NCI-H2081 treated with DMSO at 0.1 percent for 48 hours (cell line): ENCODE measurements at places on chromosomes 4 and X.

GRCh38 chrX:71148278-71148663 lies 3.6 kb downstream of the NLGN3 start:
- DNase-seq, result no peak

DNA sequence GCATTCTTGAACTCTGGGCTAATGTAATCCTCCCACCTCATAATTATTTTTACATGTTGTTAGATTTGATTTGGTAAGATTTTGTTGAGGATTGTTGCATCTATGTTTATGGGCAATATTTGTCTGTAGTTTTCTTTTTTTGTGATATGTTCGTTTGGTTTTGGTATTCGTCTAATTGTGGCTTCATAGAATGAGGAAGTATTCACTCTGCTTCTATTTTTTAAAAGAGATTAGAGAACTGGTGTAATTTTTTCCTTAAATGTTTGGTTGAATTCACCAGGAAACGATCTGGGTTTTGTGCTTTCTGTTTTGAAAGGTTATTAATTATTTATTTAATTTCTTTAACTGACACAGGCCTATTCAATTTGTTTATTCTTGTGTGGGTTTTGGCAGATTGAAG lies 161.2 kb upstream of the NUDT6 start:
- DNase-seq, result no peak

GRCh38 chr4:186058253-186058979 lies 10.5 kb upstream of the TLR3 start:
- no peak for DNase-seq

DNA sequence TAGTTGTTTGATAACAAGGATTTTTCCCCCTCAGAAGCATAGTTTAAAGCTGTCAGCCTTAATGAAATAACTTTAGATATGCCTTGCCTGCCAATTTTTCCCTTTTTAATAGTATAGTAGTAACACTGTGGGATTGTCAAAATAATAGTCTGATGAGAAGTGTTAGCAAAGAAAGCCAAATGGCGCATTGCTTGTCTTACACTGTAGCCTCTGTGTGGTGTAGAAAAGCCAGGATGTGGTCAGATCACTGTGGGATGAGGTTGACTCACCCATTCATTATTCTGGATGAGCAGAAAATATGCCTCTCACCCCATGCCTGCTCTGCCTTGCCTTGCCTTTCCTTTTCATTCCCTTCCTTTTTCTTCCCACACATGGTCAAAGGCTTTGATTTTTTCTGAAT lies 257.8 kb upstream of the NRK start:
- DNase-seq, result no peak

GRCh38 chrX:103758555-103758954 lies 18.1 kb upstream of the PLP1 start:
- DNase-seq, result no peak

DNA sequence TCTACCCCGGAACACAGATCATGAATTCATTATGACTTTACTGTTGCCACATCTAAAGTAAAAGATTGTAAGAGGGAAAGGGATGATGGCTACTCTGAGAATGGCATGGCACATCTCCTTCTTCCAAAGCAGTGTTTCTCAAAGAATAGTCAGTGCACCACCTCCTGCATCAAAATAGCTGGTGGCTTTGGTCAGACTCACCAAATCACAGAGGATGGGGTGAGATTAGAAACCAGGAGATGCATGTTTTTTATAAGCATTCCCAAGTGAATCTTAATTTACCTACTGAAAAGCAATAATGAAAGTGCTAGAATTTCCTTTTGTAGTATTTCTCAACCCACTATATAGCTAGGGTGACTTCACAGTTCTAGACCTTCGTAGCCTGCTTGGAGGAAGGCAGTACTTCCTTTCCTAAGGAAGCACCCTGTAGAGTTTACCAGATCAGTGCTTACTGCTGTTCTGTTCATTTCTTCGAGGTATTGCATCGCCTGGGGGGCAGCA lies 340.8 kb upstream of the KLF3 start:
- no peak for DNase-seq

- no peak for DNase-seq
Measured at GRCh38 chr4:111847296-111848008, 297.8 kb upstream of the FAM241A start.

- DNase-seq, result no peak
Measured at GRCh38 chr4:159191989-159192388, 89.1 kb downstream of the RAPGEF2 start.

- no peak for DNase-seq
Measured at GRCh38 chr4:96383349-96383748, 543.5 kb downstream of the PDHA2 start.

DNA sequence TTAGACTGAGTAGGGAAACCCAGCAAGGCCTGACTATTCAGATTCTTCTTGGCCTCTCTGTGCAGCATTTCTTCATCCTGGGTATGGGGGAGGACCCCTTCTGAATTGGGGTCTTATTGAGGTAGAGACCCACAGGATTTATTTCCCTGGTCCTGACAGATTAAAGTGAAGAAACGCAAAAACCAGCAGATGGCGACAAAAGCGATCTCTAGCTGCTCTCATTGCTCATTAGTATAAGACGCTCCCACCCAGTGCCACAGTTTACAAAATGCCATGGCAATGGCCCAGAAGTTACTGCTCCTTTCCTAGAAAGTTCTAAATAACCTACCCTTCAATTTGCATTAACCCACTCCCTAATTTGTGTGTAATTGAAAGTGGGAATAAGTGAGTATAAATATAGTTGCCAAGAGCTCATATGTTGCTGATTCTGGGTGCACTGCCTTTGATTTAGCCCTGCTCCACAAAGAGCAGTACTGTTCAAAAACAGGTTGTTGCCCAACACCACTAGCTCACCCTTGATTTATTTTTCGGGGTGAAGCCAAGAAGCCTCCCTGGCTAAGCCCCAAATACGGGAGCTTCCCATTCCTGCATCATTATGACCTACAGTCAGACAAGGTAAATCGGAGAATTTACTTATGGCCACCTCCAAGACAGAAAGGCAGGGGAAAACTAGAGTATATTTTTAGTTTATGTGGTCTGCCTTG lies 3.7 kb upstream of the BEX4 start:
- peak; percentile 34 for DNase-seq

DNA sequence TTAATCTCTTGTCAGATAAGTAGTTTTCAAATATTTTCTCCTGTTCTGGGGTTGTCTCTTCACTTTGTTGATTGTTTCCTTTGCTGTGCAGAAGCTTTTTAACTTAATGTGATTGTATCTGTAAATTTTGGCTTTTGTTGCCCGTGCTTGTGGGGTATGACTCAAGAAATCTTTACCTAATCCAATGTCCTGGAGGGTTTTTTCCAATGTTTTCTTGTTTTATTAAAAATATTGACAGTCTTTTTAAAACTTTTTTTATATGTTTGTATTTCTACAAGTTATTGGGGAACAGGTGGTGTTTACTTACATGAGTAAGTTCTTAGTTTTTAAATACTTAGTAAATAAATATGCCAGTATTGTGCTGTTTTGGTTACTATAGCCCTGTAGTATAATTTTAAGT lies 44.9 kb downstream of the RTL3 start:
- DNase-seq, result no peak

DNA sequence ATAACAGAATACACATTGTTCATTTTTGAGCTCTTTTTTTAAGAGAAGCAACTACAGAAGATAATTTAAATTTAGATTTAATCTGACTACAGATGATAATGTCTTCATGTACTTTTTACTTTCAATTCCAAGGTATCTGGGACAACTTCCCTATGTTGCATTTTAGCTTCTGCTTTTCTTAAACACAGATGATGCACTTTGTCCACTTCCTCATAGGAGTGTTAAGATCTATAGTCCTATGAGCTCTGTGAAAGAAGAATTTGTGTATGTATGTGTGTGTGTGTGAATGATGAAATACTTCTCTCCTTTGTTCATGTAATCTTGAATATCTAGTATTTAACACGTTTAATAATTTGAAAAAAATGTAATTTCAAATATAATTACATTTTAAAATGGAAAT lies 5.3 kb upstream of the FHIP1A start:
- DNase-seq, result no peak

DNA sequence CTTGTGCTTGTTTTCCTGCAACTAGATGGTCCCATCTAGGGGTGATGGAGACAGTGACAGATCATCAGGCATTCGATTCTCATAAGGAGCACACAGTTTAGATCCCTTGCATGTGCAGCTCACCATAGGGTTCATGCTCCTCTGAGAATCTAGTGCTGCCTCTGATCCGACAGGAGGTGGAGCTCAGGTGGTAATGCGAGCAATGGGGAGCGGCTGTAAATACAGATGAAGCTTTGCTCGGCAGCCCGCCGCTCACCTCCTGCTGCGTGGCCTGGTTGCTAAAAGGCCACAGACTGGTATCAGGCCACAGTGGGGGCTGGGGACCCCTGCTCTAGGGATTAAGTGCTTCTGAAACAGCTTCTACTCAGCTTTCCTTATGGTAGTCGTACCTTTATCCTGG lies 28.5 kb upstream of the CCDC110 start:
- no peak for DNase-seq

GRCh38 chr4:8083086-8083825 lies 75.4 kb downstream of the ABLIM2 start:
- no peak for DNase-seq

GRCh38 chr4:182699795-182700194 lies 217.4 kb downstream of the DCTD start:
- DNase-seq, result no peak

- DNase-seq, result no peak
Measured at GRCh38 chrX:109679820-109680219, 53.2 kb downstream of the ACSL4 start.

DNA sequence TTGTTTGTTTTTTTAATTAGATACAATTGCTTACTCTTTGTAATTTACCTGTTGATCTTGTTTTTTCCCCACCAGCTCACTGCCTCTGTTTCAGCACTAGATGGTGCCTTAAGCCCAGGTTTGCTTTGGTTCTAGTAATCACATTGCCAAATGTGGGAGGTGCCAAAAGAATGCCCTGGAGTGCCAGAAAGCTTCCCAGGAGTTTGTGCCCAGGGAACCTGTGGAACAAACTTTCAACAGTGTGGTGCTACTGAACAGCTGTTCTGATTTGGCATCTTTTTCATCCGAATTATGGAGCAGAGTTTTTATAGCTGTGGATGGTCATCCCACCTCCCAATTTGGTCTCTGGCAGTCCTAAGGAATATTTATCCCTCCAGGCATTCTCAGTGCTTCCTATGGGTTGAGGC lies 1000.7 kb downstream of the STIM2 start:
- DNase-seq, result peak; percentile 67

DNA sequence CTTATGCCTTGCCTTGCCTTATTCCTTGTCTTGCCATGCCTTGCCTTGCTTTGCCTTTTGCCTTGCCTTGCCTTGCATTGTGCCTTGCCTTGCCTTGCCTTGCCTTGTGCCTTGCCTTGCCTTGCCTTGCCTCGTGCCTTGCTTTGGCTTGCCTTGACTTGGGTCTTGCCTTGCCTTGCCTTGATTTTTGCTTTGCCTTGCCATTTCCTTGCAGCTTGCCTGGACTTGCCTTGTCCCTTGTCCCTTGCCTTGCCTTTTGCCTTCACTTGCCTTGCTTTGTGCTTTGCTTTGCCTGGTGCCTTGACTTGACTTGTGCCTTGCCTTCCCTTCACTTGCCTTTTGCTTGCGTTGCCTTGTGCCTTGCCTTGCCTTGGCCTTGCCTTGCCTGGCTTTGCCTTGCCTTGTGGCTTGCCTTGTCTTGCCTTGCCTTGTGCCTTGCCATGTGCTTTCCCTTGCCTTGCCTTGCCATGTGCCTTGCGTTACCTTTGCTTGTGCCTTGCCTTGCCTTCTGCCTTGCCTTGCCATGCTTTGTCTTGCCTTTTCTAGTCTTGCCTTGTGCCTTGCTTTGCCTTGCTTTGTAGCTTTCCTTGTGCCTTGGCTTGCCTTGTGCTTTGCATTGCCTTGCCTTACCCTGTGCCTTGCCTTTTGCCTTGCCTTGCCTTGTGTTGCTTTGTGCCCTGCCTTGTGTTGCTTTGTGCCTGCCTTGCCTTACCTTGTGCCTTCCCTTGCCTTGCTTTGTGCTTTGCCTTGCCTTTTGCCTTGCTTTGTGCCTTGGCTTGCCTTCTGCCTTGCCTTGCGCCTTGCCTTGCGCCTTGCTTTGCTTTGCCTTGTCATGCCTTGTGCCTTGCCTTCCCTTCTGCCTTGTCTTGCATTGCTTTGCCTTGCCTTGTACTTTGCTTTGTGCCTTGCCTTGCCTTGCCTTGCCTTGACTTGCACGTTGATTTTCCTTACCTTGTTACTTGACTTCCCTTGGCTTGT lies 92.8 kb downstream of the TAB3 start:
- no peak for DNase-seq

GRCh38 chr4:139278485-139278884 lies 1.5 kb downstream of the MGARP start:
- DNase-seq, result no peak

DNA sequence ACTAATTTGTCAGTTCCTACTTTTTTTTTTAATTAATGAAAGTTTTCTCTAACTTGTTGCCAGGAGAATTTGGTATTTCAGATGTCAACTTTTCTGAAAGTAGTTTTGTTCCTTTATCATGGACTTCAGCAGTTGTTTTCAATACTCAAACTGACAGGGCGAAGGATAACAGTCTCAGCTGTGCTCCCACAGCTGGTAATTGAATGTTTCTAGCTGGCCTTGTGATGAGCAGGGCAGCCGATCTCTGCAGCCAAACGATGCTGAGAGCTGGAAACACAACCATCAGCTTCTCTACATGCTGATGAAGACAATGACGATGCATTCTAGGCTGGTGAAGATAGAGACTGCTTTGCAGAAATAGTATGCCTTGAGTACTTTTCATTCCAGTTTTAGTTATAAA lies 130.0 kb upstream of the MAP9 start:
- DNase-seq, result no peak

GRCh38 chrX:119570351-119570835 lies 4.0 kb upstream of the UBE2A start:
- DNase-seq, result no peak

DNA sequence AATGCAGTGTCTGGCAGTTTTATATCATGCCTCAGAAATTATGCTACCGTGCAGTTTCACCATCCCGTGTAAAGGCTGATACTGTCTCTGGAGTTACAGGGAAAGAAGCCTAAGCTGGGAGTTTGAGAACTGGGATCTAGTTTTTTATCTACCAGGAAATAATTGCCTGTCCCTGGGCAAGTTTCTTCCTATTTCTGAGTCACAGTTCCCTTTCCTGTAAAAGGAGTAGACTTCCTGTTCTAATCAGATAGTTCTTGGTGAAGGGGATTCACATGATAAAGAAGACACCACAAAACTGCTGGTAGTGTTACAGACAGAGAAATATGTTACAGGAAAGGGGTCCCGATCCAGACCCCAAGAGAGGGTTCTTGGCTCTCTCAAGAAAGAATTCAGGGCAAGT lies 17.1 kb downstream of the HERC3 start:
- DNase-seq, result no peak

- DNase-seq, result no peak
Measured at GRCh38 chr4:2408401-2408958, 10.0 kb downstream of the ZFYVE28 start.

DNA sequence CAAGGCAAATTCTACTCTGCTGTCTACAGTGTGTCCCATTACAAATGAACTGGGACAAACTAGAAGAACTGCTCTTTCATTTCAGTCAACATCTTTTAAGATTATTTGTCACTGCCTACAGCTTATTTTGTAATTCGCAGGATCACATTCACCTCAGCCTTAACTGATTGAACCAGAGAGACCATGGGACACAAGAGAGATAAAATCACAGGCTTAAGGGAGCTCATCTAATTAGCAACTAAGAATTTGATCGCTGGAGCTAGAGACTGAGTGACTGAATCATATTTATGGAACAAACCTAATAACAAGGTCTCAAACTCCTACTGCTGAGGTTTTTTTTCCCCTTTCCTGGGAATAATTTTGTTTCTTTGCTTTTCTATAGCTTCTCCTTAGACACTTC lies 898.2 kb downstream of the PCDH18 start:
- DNase-seq, result no peak
